ENCODE measurements at places on chromosomes 2 and 18.

- DNase-seq = no peak
- H3K4me1 ChIP-seq = no peaks in the 10 kb centered on the region
- no peak overlapping the region for H3K27ac ChIP-seq
- no peak overlapping the region for H3K4me3 ChIP-seq
- no peaks in the 10 kb centered on the region for H3K36me3 ChIP-seq
Measured at GRCh38 chr18:37871561-37871960, 306.0 kb upstream of the CELF4 start.

GRCh38 chr18:8333961-8334360 is 275.3 kb upstream of the RAB12 start:
- H3K27ac ChIP-seq = no peak overlapping the region
- H3K4me1 ChIP-seq = peaks cover 7% of the 10 kb centered on the region
- no peak overlapping the region for H3K4me3 ChIP-seq

DNA sequence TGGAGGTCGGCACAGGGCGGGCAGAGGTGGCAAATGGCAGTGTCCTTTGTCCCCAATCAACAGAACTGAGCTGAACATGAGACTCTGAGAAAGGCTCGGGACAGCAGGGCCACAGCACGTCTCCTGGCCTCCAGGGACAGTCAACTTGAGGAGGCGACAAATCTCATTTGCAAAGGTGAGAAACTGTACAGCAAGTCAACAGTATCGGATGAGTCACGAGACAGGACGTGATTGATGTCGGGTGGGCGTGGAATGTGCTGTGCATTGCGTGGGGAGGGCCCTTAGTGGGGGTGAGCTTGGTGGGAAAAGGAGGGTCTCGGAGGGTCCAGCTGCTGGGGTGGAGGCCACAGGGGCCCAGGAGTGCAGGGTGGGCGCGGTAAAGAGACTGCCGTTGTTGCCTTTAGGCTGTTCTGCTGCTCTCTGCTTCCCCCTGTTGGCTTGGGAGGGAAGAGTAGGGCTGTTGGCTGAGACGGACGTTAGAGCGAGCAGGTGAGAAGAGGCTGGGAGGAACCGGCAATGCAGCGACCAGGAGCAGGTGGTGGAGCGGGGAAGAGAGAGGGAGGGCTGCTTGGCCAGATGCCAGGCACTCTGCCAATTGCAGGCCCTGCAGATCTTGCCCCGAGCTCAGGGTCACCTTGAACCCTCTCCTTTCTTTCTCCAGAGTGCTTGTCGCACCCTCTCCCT is 164.3 kb downstream of the BCL2 start:
- peak overlapping the region; percentile 43 for H3K27ac ChIP-seq
- H3K27me3 ChIP-seq = no peaks in the 10 kb centered on the region
- DNase-seq = peak; percentile 88
- peak overlapping the region; percentile 37 for H3K4me3 ChIP-seq
- no peaks in the 10 kb centered on the region for H3K36me3 ChIP-seq
- peaks cover 34% of the 10 kb centered on the region for H3K4me1 ChIP-seq

GRCh38 chr2:226631671-226632070 is 167.9 kb downstream of the IRS1 start:
- no peak for DNase-seq
- no peak overlapping the region for H3K27ac ChIP-seq
- H3K27me3 ChIP-seq = no peaks in the 10 kb centered on the region

DNA sequence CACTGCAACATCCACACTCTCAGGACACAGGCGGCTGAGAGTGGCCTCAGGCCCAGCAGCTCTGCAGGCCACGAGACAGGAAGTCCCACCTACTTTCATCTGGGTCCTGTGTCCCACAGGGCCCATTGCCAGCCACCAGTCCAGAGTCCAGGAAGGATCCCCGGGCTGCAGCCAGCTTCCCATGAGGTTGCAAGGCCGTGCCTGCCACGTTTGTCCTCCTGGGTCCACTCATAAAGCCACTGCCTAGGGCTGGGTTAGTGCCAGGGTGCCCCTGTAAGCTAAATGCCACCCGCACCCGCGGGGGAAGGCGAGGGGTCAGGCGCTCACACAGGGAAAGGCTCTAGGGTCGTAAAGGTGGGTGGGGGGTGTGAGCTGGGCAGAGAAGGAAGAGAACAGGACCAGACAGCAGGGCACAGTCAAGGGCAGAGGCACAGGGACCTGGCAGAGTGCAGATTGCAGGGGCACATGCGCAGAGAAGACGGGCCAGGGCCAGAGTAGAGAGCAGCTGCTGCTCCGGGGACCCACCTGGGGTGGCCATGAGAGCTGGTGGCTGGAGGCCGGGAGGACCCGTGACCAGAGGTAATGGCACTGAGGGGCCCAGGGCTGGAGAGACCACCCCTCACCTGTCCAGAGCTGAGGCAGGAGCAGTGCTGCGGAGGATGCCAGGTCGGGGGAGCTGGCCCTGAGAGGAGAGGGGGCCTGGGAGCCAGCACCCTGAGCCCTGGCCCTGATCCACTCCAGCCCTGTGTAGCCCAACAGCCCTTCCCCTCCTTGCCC is 8.0 kb downstream of the AGXT start:
- peaks cover 42% of the 10 kb centered on the region for H3K4me1 ChIP-seq
- no peak overlapping the region for H3K4me3 ChIP-seq
- H3K36me3 ChIP-seq = no peaks in the 10 kb centered on the region
- H3K27me3 ChIP-seq = no peaks in the 10 kb centered on the region
- DNase-seq = peak; percentile 92

GRCh38 chr18:23178661-23179081 is 43.4 kb downstream of the CABLES1 start:
- no peak overlapping the region for H3K27ac ChIP-seq
- no peak for DNase-seq
- no peaks in the 10 kb centered on the region for H3K4me1 ChIP-seq
- no peak overlapping the region for H3K4me3 ChIP-seq

DNA sequence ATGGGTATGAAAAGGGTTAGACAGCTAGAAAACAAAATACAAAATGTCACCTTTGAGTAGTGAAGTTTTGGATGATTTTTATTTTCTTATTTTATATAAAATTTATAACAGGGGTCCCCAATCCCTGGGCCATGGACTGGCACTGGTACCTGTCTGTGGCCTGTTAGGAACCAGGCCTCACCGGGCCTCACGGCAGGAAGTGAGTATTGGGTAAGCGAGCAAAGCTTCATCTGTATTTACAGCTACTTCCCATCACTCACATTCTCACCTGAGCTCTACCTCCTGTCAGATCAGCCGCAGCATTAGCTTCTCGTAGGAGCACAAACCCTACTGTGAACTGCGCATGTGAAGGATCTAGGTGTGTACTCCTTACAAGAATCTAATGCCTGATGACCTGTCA is 202.8 kb upstream of the TWIST2 start:
- H3K36me3 ChIP-seq = no peaks in the 10 kb centered on the region
- no peak overlapping the region for H3K4me3 ChIP-seq
- H3K27ac ChIP-seq = no peak overlapping the region
- no peaks in the 10 kb centered on the region for H3K4me1 ChIP-seq

GRCh38 chr2:231527955-231528635 is 2.1 kb downstream of the NMUR1 start:
- no peak overlapping the region for H3K27ac ChIP-seq
- H3K4me1 ChIP-seq = peaks cover 4% of the 10 kb centered on the region
- no peaks in the 10 kb centered on the region for H3K36me3 ChIP-seq
- no peak overlapping the region for H3K4me3 ChIP-seq

GRCh38 chr2:58138396-58139030 is 91.9 kb downstream of the VRK2 start:
- H3K27me3 ChIP-seq = no peaks in the 10 kb centered on the region
- no peak overlapping the region for H3K27ac ChIP-seq
- H3K36me3 ChIP-seq = peaks cover 2% of the 10 kb centered on the region
- H3K4me1 ChIP-seq = no peaks in the 10 kb centered on the region
- no peak overlapping the region for H3K4me3 ChIP-seq
- no peak for DNase-seq

DNA sequence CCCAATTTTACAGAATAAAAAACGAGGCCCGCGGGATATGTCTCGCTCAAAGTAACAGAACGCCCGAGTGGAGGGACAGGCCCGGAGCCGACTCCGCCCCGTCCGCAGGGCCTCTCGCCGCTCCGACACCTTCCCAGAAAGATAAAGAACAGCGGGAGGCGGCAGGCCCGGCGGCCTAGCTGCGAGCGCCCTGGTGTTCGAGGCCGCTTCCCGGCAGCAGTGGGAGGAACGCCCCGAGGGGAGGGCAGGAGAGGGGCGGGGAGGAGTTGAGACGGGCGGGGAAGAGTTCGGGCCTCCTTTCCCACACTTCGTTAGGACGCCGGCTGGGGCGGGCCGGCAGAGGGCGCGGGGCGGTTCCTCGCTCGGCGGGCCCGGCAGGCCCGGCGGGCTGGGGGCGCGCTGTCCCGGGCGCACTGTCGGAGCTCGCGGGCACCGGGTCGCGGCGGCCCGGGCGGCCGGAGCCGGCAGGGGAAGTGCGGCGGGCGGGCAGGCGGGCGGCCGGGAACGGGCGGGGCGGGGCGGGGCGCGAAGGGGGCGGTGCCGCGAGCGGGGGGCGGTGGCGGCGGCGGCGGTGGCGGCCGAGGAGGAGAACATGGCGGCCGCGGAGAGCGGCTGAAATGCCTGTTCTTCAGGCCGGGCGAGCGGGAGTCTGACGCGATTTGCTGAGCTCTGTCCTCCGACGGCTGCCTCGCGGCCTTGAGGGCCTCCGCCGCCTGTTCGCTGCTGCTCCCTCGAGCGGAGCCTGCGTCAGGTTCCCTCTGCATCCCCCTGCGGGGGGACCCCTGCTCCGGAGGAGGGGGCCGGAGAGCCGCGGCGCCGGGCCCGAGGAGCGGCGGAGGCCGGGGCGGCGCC is at the start of gene NCOA1:
TSS of gene NCOA1 (plus strand) at position 565 of the 852 bp plus-strand sequence. CDS start 167,424 bp downstream, outside the sequence.
- peak within 1 kb of the TSS; percentile 74 for H3K4me3 ChIP-seq
- H3K36me3 ChIP-seq = no peaks in the 10 kb centered on the region
- peaks cover 21% of the 10 kb centered on the region for H3K4me1 ChIP-seq
- H3K27me3 ChIP-seq = no peaks in the 10 kb centered on the region
- H3K27ac ChIP-seq = peak within 1 kb of the TSS; percentile 89

DNA sequence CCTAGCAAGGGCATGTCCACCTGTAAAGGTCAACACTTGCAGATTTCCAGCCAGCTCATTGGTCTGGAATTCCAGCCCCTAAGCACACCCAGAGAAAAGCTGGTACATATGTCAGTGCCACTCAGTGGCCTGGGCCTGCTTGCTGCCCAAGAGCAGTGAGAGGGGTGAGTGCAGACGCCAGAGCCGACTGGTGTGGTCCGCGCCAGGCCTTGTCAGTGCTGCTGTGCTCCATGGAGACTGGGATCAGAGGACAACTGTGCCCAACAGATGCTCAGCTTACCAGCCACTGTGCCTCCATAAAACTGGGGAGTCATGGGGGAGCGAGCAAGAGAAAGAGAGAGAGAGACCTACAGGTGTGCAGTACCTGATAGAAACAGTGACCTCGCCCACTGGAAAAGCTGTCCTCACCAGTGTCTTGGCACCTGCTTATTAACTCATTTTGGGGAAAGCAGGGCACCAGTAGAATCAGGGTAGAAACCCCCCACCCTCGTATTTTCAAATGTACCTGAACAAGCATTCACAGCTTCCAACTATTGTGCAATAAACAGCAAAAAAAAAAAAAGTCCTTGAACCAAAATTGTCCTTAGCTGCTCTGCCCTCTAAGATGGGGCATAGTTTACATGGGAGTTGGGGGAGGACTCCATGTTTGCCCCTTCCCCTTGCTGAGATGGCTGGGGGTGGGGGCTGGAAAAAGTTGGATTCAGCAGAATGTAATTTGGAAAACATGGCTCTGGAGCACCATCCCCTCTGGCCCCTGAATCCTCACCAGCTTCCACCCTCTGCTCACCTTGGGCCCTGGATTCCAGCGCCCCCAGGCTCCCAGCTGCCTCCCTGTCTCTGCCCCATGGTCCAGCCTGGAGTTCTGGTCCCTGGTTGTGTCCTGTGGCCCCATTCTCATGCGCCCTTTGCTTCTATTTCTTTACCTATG is 1.4 kb upstream of the SP140L start:
- H3K27me3 ChIP-seq = no peaks in the 10 kb centered on the region
- peaks cover 4% of the 10 kb centered on the region for H3K4me1 ChIP-seq
- no peak overlapping the region for H3K27ac ChIP-seq
- no peak for DNase-seq
- no peak overlapping the region for H3K4me3 ChIP-seq
- H3K36me3 ChIP-seq = no peaks in the 10 kb centered on the region

DNA sequence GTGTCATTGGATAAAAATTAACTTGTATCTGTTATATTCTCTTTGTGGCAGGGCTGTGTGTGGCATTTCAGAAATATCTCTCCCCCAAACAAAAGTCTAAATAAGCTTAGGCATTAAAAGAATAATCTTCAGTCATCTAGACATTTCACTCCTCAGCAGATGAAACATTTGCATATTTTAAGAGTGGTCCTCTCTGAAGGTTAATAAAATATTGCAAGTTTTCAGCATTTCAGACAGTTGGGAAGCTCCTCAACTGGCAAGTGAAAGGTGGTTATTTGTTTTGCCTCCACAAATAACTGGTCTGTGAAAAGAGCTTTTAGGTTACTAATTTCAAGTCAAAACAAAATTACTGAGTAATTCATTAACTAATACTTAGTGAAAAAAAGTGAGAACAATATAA is 462.6 kb downstream of the EPHA4 start:
- DNase-seq = no peak
- no peaks in the 10 kb centered on the region for H3K27me3 ChIP-seq
- no peak overlapping the region for H3K27ac ChIP-seq
- no peak overlapping the region for H3K4me3 ChIP-seq

DNA sequence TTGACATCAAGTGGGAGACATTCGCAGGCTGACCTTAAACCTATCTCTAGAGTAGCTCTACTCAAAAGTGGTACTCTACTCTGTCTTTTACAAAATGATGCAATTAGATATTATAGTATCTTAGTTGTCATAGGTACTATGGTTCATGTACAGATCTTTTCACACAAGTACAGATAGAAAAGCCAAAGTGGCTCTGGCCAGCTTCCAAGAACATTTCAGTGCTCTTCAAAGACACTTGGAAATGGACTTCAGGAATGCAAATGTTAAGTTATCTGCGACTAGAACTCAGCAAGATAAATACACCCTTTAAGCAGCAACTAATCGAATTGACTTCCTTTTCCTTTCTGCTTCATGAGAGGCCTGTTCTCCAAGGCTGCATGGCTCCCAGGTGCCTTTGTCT is 718.7 kb upstream of the FAM98A start:
- no peaks in the 10 kb centered on the region for H3K27me3 ChIP-seq
- H3K36me3 ChIP-seq = no peaks in the 10 kb centered on the region
- no peak overlapping the region for H3K4me3 ChIP-seq
- no peaks in the 10 kb centered on the region for H3K4me1 ChIP-seq
- H3K27ac ChIP-seq = no peak overlapping the region

GRCh38 chr2:236113948-236114347 is 54.2 kb downstream of the GBX2 start:
- no peaks in the 10 kb centered on the region for H3K36me3 ChIP-seq
- no peak overlapping the region for H3K4me3 ChIP-seq
- DNase-seq = no peak
- no peaks in the 10 kb centered on the region for H3K27me3 ChIP-seq
- no peaks in the 10 kb centered on the region for H3K4me1 ChIP-seq

DNA sequence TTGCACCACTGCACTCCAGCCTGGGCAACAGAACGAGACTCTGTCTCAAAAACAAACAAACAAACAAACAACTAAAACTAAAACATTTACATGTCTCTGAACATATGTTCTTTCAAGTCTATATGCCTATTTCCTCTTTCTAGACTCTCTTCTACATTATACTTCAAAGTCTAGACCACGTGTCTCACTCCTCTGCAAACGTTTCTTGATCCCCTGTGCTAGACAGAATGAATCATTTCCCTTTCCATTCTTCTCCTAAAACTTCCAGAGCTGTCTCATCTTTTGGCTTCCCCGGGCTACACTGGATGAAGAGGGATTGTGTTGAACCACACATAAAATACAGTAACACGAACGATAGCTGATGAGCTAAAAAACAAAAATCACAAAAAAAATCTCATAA is 67.1 kb downstream of the BAZ2B start:
- DNase-seq = no peak
- no peak overlapping the region for H3K27ac ChIP-seq
- no peak overlapping the region for H3K4me3 ChIP-seq
- H3K36me3 ChIP-seq = peaks cover 4% of the 10 kb centered on the region

- H3K4me1 ChIP-seq = peaks cover 8% of the 10 kb centered on the region
- H3K4me3 ChIP-seq = peak overlapping the region; percentile 95
- no peak for DNase-seq
Measured at GRCh38 chr2:131093696-131094462, 619 bp upstream of the FAM168B start.

Measured in large intestine (tissue), 12 donors.